ENCODE measurements at places on chromosomes 7 and 10.
A peak's percentile ranks its signal among the peaks of the same experiment; 100 is the strongest.

DNA sequence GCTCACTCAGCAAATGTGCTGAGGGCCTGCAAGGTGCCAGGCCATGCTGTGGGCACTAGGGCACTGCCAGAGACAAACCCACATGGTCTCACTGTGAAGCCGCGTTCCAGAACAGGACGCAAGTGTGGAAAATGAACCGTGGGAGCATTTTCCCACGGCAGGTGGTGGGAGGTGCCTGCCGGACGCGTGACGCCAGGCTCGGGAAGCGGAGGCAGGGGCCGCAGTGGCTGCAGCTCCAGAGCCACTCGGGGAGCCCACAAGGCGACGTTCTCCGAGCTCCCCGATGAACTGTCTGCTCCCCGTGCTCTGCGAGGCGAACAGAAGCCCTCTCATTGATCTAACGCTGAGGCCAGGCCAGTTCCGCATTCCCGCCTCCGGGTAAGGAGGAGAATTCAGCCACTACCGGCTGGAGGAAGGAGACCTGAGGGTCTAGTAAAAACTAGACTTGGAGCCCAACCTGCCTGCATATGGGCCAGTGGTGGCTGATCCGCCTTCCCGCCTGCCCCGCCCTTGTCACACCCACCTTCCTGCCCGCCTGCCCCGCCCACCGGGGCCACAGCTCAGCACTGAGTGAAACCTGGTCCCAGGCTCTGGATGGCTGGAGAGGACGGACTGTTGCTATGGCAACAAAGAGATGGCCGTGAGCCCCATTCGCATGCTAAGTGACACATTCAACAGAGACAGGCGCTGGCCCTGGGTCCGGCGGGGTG, 13.1 kb downstream of the ADGRA1 start:
- no peak for DNase-seq

GRCh38 chr10:112184052-112184371, 447 bp upstream of the GPAM start:
- DNase-seq = no peak

GRCh38 chr10:26698909-26699308, 1.4 kb downstream of the PDSS1 start:
- DNase-seq = no peak

- peak; percentile 23 for DNase-seq
Observed at GRCh38 chr7:132655131-132655727, 79.0 kb upstream of the PLXNA4 start.

DNA sequence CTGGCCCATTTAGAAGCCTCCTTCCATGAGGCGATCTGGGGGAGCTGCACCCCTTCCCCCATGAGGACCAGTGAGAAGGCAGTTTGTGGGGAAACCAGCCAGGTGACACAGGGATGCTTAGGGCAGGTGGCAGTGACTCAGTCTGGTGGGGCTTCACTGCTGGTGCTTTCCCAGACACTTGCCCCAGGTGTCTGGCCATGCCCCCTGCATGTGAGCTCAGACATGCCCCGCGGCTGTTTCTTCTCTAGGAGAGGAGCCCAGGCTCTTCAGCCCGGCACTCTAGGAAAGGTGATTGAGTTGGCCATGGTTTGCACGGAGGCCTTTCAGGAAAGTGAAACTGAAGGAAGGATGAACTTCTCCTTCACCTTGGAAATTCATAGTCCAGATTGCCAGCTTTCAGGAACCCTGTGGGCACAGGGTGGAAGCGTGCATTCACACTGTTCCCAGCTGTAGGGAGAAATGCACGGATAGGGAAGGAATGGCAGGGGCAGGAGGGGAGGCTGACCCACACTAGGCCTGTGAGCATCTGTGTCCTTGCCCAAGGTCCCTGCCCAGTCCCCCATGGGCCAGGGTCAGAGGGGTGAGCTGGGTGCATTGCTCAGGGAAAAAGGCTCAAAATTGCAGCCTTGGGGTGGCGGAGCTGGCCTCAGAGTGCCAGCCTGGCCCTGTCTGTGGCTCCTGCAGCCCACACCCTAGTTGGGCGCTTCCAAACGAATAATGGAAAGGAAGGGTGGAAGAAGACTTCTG, 359.1 kb downstream of the GLRX3 start:
- no peak for DNase-seq

DNA sequence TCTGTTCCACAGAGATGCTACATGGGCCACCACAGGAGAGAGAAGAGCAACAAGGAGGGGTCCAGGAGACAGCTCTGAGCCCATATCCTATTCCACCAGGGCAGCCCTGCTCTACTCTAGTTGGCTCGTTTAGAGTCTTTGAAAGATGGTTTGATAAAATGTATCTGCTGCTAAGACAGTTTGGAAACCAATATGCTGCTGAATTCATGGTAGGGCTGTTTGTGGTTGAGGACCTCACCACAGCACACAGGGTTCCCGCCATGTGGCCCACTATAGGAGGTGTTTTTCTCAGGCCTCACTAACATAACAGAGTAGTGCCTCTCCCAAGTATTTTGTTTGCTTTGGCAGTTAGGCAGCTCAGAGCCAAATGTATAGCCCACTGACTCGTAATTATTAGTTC, 35.8 kb upstream of the ZC3HAV1L start:
- no peak for DNase-seq

GRCh38 chr7:140230516-140230860, 53.7 kb upstream of the KDM7A start:
- peak; percentile 75 for DNase-seq

GRCh38 chr10:112763916-112764520, 186.0 kb upstream of the TCF7L2 start:
- no peak for DNase-seq

DNA sequence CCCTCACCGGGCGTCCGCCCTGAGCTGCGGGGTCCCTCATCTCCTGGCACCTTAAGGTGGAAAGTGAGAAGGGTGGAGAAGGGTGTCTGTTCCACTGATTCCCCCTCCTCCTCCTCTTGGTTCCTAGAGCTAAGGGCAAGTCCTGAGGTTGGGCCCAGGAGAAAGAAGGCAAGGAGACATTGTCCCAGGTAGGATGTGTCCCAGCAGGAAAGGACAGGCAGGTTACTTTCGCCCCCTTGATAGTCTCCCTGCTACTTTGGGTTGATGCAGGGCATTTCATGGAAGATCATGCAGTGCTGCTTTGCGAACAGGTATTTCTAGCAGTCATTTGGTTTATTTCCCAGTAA, 582 bp downstream of the STEAP2 start:
- no peak for DNase-seq

DNA sequence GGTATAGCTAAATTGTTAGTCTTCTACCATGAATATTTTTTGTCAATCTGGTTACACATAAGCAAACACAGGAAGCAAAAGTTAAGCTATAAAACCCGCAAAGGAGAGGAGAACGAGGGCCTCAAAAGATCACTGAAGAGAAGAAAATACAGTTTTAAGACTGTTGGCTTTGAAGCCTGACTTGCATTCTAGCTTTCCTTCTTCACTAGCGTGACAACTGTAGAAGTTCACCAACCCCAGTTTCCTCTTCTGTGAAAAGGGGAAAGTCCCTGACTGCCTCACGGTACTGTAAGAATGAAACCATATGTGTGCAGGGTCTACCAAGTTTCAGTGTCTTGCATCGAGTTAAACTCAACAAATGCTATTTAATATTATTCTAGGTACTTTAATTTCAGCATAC, 7.5 kb upstream of the LRRN3 start:
- peak; percentile 43 for DNase-seq

DNA sequence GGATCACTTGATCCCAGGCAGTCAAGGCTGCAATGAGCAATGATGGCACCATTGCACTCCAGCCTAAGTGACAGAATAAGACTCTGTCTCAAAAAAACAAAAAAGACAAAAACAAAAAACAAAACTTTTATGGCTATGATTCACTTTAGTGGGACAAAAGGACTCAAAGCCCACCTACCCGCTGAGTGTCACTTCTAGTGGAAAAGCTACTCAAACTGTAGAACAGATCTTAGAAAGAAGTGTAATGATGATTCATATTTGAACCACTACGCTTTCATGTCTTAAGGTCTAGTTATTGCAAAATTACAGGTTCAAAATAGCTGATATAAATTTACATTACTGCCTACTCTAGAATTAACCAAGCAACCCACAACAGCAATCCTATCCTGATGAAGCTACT, 47.1 kb upstream of the OTUD1 start:
- DNase-seq = no peak

- no peak for DNase-seq
Observed at GRCh38 chr10:69723653-69724052, 78.1 kb upstream of the COL13A1 start.

- DNase-seq = no peak
Observed at GRCh38 chr10:131722121-131722520, 178.7 kb upstream of the PPP2R2D start.

GRCh38 chr10:92508866-92509265, 65.0 kb downstream of the IDE start:
- no peak for DNase-seq

GRCh38 chr10:17353568-17354300, 100.7 kb downstream of the ST8SIA6 start:
- no peak for DNase-seq

- no peak for DNase-seq
Observed at GRCh38 chr7:30694774-30695721, 12.8 kb upstream of the CRHR2 start.

DNA sequence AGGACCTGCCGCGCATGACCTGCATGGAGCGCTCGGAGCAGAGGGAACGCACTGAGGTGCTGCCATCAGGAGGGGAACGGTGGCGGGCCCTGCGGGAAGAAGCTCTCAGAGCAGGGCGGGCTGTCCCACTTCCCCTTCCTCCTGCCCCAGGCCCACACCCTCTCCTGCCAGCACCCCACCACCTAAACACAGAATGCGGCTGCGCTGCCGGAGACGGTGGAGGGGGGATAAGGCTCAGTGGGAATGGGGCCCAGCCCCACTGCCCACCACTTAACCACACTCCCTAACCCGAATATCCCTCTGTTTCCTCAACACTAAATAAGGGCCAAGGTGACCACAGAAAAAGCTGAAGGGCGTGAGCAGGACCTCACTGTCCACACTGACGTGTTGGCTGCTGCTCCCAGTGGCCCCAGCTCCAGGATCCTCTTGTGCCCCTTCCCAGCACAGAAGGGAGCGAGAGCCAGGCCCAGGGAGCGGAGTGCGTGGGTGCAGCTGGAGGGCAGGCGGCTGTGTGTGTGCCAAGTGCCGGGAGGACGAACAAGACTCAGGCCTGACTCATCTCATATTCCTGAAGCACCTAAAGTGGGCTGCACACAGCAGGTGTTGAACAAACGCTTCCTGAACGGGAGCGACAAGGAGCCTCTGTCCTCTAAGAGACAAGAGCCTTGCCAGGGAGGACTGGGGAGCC, 116.8 kb downstream of the MAD1L1 start:
- no peak for DNase-seq

DNA sequence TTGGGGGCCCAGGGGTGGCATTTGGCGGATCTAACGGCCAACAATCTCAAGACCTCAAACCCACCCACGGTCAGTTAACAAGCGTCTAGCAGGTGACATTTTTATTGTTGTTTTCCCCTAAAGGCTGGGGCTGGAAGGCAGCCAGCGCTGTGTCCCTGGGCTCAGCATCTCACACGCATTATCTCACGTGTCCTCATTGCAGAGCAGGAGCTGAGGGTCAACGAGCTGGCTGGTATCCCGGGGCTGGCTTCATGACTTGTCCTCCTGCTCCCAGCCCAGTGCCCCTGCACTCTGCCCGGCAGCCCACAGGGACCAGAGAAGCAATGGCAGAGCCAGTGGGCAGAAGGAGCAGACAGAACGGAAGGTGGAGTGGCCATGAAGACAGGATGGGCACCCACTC, 54.4 kb upstream of the TMEM273 start:
- no peak for DNase-seq

DNA sequence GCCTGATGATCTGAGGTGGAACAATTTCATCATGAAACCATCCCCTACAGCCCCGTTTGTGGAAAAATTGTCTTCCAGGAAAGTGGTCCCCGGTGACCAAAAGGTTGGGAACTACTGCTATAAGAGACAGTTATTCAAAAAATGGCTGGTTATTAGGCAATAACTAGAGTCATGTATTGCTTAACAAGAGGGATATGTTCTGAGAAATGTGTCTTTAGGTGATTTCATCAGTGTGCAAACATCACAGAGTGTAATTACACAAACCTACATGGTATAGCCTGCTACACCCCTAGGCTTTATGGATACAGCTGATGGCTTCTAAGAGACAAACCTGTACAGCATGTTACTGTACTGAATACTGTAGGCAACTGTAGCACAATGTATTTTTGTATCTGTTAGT, 71.3 kb upstream of the CSTF2T start:
- DNase-seq = no peak

DNA sequence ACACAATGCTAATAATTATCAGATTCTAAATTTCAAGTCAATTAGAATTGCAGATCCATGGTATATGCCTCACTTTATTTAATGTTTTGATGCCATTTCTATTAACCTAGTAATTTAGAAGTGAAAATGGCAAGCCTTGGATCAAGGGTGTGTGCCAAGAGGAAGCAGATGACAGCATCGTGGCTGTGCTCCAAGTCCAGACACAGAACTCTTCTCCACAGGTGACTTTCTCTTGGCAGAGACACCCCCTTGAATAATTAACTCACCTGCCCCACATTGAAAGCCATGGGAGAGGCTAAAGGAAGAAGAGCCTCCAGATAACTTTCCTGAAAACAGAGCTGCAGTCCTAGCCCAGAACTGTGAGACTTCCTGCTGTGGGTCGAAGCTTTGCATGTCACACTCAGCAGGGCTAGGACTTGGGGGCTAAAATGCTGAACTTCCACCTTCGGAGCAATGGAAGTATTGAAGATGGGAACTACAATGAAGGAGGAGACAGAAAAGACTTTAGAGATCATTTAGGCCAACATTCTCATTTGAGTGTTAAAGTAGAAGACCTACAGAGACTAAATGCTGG, 996 bp upstream of the C10orf90 start:
- no peak for DNase-seq

GRCh38 chr10:6052247-6053221, 9.6 kb downstream of the IL2RA start:
- DNase-seq = peak; percentile 62

GRCh38 chr10:118407026-118407425, 64.9 kb upstream of the FAM204A start:
- DNase-seq = no peak

GRCh38 chr10:98301664-98302319, 33.8 kb upstream of the LOXL4 start:
- DNase-seq = no peak
